ENCODE measurements at places on chromosomes 7 and 10.

DNA sequence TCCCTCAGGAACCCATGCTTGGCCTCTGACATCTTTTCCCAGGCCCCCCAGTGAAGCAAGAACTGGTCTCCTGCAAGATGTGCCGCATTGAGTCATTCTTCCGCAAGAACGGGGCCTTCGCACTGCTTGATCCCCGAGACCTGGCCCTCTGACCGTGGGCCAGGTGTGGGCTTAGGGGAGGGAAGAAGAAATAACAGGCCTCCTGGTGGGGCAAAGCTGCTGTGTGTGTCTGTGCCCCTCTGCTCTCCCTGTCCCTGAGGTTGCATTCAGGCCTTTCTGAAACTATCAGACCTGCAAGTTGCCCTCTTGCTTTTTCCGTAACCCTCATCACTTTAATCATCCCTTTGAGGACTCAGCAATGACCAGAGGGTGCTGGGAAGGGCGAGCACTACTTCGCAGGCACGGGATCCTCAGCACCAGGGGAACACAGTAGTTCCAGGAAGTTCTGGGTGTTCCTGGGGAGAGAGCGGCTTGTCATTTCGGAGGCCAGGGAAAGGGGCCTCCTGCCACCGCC is 6.0 kb downstream of the ATP6V1F start:
- no peak for DNase-seq

- DNase-seq = no peak
These were observed 115.2 kb downstream of the RNLS start for GRCh38 chr10:88467835-88468485.

GRCh38 chr10:70587045-70587658 is 15.4 kb downstream of the PRF1 start:
- DNase-seq = no peak

- DNase-seq = no peak
These were observed 8.0 kb upstream of the GLRX3 start for GRCh38 chr10:130128062-130128781.

DNA sequence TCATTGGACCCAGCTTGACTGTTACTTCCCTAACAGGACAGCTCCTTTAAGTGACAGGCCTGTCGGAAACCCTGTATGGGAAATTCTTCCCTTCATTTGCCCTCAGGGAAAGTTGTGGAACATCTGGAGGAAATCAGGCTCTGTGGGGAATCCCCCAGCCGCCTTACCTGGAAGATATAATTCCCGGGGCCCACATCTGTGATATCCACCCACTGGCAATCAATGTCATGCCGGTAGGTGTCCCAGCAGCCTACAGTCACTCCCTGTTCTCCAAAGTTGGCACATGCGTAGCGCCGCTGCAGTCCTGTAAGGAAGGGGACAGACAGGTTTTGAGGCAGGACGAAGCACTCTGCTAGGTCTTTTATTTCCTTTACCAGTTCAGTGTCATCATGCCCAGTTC is 16.6 kb downstream of the LOXL4 start:
- DNase-seq = no peak

- no peak for DNase-seq
These were observed 49.6 kb downstream of the LAMB1 start for GRCh38 chr7:107953265-107953923.

DNA sequence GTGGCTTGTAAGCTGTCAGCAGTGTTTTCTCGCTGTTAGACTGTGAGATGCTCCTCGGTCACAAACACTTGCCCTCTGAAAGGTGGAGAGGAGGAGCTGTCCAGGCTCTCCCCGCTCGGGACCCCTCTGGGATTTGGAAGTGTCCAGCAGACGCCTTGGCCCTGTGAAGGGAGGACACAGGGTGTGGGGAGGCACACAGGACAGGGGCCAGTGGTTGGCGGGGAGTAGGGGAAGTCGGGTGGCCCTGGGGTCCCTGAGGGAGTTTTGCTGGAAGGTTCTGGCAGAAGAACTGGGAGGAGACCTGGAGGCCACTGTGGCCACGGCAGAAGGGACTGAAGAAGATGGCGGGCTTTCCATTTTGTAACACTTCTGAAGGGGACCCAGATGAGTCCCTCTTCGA is 47.2 kb upstream of the DPYSL4 start:
- DNase-seq = no peak

GRCh38 chr10:24469993-24470392 is 253.7 kb downstream of the ARHGAP21 start:
- DNase-seq = no peak

GRCh38 chr7:80699721-80700256 is 61.3 kb downstream of the CD36 start:
- no peak for DNase-seq

DNA sequence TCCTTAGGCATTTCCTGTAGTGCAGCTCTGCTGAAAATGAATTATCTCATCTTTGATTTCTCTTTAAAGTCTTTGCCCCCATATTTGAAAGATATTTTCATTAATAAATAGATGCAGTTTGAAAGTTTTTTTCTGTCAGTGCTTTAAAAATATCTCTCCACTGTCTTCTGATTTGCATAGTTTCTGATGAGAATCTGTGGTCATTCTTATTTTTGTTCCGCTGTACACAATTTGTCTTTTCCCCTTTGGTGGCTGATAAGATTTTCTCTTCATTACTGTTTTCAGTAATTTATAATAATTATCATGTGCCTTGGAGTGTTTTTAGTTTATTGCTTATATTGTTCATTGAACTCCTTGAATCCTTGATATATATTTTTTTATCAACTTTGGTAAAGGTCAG is 7.0 kb upstream of the GHRHR start:
- no peak for DNase-seq

GRCh38 chr10:79367426-79368189 is 20.3 kb downstream of the PPIF start:
- DNase-seq = no peak

DNA sequence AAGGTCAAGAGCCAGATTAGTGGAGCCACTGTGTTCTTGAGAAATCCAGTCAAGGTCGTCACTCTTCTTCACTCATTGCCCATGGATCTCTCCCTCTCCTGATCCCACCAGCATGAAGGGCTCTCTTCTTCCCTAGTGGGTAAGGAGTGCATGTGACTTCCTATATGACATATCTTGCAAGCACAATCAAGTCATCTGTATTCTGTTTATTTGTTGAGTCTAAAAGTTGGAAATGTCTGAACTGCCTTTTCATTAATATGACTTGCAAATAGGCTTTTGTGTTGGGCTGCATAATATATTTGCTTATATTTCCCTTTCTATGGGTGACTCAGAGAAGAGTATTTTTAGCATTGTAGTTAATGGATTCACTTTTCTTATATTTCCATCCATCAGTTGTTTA is 313.7 kb upstream of the KMT2E start:
- DNase-seq = no peak

- DNase-seq = peak; percentile 23
These were observed 56.4 kb upstream of the ECHDC3 start for GRCh38 chr10:11685787-11686218.

GRCh38 chr7:44891791-44892190 is 6.5 kb upstream of the PURB start:
- no peak for DNase-seq

GRCh38 chr10:103666087-103666761 is 172.7 kb downstream of the NEURL1 start:
- no peak for DNase-seq

DNA sequence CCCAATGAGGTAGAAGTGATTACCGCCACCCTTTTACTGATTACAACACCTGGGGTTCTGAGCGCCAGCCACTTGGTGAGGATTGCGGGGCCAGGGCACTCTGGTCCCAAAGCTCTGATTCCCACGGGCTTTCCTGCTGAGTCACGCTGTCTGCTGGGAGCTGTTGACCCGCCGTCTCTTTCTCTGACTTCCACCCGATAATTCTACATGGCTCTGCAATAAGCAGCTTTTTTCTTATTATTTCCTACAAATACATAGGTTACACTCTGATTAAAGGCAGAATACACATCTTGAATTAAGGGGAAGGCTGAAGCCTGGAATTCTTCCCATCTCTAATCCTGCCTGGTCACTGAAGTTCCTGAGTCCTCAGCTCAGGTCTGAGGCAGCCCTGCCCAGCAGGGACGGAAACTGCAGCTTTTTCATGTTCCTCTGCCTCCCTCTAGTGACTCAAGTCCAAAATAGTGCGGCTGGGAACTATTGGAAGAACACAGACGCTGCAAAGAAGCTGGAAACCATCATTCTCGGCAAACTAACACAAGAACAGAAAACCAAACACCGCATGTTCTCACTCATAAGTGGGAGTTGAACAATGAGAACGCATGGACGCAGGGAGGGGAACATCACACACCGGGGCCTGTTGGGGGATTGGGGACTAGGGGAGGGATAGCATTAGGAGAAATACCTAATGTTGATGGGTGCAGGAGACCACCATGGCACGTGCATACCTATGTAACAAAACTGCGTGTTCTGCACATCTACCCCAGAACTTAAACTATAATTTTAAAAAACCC is 178.3 kb downstream of the PRKCQ start:
- DNase-seq = no peak

DNA sequence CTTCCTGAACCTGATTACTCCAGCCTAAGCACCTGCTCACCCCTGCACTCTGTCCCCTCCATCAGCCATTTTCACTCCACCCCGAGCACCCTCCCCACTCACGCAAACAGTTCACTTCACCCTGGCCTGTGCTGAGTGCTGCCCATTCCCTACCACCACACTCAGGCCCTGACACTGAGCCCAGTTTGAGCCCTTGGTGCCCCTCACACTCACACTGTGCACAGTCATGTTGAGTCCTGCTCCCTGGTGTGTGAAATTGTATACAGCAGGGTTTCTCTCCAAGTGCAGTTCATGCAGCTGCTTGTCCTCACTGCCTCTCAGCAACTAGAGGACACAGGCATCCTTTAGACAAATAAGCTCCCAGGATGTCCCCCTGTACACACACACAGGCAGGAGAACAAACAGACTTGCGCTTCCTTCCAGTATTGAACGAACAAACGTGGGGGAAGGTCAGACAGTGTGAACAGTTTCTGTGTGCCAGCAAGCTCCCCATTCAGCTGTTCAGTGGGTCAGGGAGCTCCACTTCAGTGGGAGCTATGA is 6.8 kb downstream of the MYO1G start:
- DNase-seq = no peak

DNA sequence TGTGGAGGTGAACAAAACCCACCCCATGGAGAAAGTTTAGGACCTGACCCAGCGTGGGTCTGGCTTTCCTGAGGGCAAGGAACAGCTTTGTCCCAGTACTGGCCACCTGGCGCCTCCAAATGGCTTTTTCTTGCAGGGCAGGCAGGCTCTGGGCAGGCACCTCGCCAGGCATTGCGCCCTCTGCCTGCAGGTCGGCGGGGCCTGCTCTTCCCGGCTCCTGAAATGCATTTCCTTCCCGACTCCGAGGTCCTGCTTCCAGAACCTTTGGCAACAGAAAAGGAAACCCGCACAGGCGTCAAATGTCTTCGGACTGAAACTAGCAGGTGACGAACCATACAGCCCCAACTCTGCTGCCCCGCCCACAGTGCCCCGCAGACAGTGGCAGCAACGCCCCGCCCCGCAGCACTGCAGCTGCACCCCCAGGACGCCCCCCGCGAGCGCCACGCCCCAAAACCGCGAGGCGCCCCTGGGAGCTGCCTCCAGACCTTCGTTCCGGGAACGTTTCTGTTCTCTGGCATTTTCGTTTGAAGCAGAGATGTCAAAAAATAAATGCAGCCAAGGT is 65.5 kb downstream of the C10orf143 start:
- DNase-seq = no peak

GRCh38 chr10:118332236-118332635 is 9.9 kb downstream of the FAM204A start:
- no peak for DNase-seq

GRCh38 chr10:43265799-43266721 is 805 bp downstream of the RASGEF1A start:
- DNase-seq = no peak

- DNase-seq = no peak
These were observed 200.6 kb downstream of the PTPRN2 start for GRCh38 chr7:158386866-158387545.

DNA sequence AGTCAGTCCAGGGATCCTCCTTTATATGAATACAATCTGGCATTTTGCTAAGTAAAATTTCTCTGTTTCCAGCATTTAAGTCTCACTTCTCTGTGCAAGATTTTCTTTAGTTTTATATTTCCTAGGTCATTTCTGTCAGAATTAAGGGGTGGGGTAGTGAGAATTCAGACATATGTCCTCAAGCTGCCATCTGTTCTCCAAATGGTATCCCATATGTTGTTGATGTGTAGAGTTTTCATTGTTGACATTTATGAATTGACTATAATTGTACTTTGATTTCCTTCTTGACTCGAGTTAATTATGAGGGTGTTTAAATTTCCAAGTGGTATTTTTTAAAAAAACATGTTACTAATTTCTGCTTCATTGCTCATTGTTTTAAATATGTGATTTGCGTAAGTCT is 148.8 kb downstream of the NPSR1 start:
- no peak for DNase-seq

- no peak for DNase-seq
These were observed 1.3 kb upstream of the GRB10 start for GRCh38 chr7:50783801-50784507.

DNA sequence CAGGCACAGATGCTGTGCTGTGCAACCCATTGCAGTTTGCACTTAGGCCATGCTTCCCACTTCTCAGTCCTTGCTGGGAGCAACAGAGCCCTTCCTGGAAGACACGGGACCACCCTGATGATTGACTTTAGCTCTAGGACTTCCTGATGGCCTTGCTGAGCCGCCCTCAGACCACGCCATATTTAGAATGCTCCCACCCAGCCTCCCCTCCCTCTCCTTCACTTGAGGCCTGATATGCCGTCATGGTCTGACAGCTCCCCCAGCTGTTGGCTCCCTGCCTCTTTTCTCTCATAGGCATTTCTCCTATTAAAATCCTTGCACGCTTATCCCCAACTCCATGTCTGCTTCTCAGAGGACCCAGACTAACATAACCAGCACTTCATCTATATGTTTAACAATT is 29.4 kb upstream of the GATAD1 start:
- no peak for DNase-seq

DNA sequence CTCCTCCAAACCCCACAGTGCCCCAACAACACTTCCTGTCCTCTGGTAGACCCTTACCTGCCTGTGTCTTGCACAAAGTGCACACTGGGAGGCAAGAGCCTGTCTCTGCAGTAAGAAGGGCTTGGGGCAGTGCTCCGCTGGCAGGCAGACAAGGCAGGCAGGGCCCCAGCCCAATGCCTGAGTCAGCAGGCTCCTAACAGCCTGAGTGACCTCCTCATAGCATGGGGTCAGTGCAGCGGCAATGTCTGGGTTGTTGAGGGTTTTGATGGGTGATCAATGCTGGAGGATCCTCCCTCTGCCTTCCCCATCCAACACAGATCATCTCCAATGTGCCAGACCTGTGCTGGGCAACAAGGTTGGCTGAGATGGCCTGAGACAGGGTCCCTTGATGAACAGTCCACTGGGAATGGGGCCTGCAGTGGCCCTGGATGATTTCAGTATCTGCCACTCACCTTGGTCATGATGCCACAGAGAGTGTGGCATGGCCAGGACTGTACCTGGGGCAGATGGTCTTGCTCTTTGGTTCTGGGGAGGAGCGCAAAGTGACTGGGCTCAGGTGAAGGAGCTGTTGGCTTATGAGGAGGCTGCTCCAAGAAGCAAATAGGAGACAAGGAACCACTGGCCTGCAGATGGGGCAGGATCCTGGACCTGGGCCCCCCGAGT is 55.6 kb upstream of the CAMK2B start:
- DNase-seq = no peak

GRCh38 chr10:114856544-114857287 is 35.1 kb downstream of the FHIP2A start:
- DNase-seq = no peak

GRCh38 chr7:72406820-72407403 is 5.2 kb downstream of the CALN1 start:
- no peak for DNase-seq

Measured in activated CD8-positive, alpha-beta memory T cell treated with anti-CD3 and anti-CD28 coated beads for 1 hour (primary cell).